ENCODE measurements at places on chromosomes 2 and 18.

GRCh38 chr18:3345885-3346284, 84.0 kb downstream of the MYL12B start:
- no peaks in the 10 kb centered on the region for H3K36me3 ChIP-seq
- H3K4me3 ChIP-seq = no peak overlapping the region
- no peaks in the 10 kb centered on the region for H3K27me3 ChIP-seq
- no peaks in the 10 kb centered on the region for H3K4me1 ChIP-seq
- DNase-seq = no peak

DNA sequence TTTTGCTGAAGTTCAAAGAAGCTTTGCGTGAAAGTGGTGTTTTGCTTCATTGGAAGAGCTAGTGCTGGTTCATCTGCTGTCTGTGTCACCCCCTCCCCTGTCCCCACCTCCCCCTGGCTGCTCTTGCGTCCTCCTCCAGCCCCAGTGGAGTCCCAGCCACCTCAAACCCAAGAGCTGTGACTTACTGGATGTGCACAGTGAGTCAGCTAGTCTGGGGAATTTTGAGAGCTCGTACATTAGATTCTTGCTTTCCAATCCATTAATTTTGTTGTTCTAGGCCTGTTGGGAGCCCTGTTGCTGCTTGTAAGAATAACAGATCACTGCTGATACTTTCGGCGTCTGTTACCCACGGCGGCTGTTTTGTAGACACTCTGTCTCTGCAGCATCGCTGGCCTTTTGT, 412.1 kb downstream of the TSN start:
- no peak overlapping the region for H3K27ac ChIP-seq
- DNase-seq = no peak
- no peak overlapping the region for H3K4me3 ChIP-seq
- H3K27me3 ChIP-seq = no peaks in the 10 kb centered on the region

GRCh38 chr2:67952066-67952465, 110.7 kb downstream of the C1D start:
- H3K27ac ChIP-seq = no peak overlapping the region
- no peaks in the 10 kb centered on the region for H3K36me3 ChIP-seq
- H3K4me3 ChIP-seq = no peak overlapping the region
- H3K27me3 ChIP-seq = no peaks in the 10 kb centered on the region

DNA sequence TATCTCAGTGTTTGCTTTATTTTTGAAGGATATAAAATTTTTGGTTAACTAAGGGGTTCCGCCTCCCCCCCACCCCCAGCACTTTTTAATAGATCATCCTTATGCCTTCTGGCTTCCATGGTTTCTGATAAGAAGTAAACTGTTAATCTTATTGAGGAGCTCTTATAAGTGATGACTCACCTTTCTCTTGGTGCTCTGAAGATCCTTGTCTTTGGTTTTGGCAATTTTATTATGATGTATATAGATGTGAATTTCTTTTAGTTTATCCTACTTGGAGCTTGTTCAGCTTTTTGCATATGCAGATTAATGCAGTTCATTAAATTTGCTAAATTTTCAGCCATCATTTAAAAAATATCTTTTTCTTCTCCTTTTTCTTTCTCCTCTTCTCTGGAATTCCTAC, 91.7 kb upstream of the CTAGE1 start:
- no peak for DNase-seq
- H3K27ac ChIP-seq = no peak overlapping the region
- no peak overlapping the region for H3K4me3 ChIP-seq

DNA sequence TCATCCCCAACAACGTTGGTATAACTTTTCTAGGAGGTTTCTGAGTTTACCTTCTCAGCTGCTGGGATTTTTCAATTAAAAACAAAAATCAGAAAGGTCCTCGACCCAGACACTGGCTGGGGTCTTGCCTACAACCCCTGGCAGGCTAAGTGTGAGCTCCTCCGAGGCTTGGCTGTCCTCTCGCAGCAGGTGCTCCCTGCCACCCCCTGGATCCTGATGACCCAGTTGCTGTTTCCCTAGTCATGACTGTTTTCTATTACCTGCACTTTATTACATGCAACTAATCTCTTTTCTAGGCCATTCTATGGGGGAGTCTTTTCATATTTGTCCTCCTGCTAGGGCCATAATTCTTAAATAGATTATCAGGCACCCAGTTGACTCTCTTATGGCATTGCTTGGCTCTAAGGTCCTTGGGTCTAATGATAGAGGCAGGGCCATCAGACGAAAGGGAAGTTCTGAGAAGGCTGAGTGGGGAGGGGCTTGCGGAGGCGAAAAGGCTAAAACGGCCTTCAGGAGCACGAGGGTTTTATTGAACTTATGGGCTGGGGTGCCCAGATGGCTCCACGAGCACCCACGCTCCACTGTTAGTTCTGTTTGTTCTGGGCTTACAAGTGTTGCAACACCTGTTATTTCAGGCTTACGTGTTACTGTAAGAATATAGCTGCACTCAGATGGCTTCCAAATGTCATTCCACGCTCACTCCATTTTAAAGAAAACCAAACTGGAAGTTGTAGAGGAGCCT, 166.0 kb downstream of the NCK2 start:
- no peaks in the 10 kb centered on the region for H3K36me3 ChIP-seq
- H3K27me3 ChIP-seq = no peaks in the 10 kb centered on the region
- no peak for DNase-seq
- H3K4me1 ChIP-seq = peaks cover 26% of the 10 kb centered on the region
